Tibial nerve (tissue), 4 donors: ENCODE measurements at places on chromosomes 16 and 17. TPM values are rescaled to one million over a fixed set of nuclear protein-coding genes. Genes with fewer than 3 reads are reported as not detected.

Gene TNFRSF17
- total RNA-seq, result not detected

Gene CNTNAP1
- total RNA-seq, result 15.7 TPM

Gene C16orf74
- total RNA-seq, result not detected

Gene OR2C1
- total RNA-seq, result 0.59 TPM

Gene ABCC11
- not detected for total RNA-seq

Gene KLHL36
- total RNA-seq, result 75.3 TPM

Gene ABCA10
- total RNA-seq, result 110 TPM

Gene RHBDL1
- total RNA-seq, result 0.90 TPM

Gene NAE1
- 34.1 TPM for total RNA-seq

Gene CEMP1
- not detected for total RNA-seq

Gene ACSM3
- total RNA-seq, result 1.3 TPM

Gene GJC1
- 9.6 TPM for total RNA-seq

Gene KATNB1
- total RNA-seq, result 32.0 TPM

Gene HP
- total RNA-seq, result 30.1 TPM

Gene PCGF2
- total RNA-seq, result 7.7 TPM

Gene ABCA9
- total RNA-seq, result 130 TPM

Gene PHF23
- 29.7 TPM for total RNA-seq

Gene TBC1D3C
- total RNA-seq, result not detected

Gene ITGAL
- total RNA-seq, result 3.3 TPM

Gene CCL3
- not detected for total RNA-seq
